Retina (tissue), 1 donor: ENCODE measurements at places on chromosomes 16 and 17.

GRCh38 chr16:30350134-30350871 is 4.8 kb downstream of the CD2BP2 start:
- no peak for DNase-seq

- no peak for DNase-seq
Observed at GRCh38 chr17:3636908-3637373, 381 bp downstream of the CTNS start.

DNA sequence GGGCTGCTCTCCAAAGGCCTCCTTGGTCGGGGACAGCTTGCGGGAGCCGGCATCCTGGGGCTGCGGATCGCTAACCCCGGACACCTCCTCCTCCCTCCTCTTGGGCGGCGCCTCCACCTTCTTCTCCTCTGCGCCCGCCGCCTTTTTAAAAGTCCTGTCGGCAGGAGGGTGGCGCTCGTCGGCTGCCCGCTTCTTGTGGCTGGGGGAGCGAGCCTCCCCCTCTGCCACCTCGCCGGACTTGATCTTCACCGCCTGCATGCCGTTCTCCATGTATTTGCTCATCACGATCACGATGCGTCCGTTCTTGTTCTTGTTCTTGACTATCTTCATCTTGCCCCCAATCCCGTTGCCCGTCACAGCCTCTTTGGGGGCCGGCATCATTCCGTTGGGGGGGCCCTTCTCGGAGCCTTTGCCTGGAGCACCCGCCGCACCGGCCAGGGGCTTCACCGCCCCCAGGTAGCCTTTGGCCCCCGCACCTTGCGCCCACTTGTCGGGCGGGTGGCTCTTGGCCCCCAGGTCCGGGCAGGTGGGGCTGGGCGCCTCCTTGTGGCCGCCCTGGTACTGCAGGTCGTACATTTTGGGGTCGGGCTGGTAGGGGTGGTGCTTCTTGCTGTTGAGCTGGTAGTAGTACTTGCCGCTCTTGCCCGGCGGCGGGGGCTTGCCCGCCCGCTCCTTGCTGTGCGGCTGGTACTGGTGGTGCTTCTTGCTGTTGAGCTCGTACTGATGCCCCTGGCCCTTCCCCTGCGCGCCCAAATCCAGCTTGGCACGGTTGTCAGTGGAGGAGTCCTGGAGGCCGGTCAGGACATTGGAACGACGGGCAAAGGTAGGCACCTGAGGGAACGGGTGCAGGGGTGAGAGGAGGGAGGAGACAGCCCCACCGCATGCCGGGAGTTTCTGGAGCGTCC is 4.4 kb downstream of the CBX4 start:
- peak; percentile 74 for DNase-seq

DNA sequence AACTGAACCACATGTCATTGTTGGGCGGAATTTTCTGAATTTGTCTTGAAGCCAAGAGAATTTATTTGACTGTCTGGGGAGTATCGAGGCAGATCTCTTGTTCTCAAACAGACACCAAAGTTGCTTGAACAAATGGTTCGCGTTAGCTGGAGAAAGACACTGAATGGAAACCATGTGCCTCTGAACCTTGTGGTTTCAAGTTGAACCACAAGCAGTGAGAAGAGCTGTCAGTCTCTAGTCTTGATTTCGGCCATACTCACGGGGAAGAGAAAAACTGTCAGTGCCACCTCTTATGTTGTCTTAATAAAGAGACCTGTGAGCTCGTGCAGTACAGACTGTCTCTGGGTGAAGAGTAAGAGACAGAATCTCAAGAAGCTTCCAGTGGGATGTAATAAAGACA is 886.5 kb upstream of the SOX9 start:
- no peak for DNase-seq

GRCh38 chr17:49404361-49404760 is 10.3 kb downstream of the PHB1 start:
- DNase-seq: no peak

DNA sequence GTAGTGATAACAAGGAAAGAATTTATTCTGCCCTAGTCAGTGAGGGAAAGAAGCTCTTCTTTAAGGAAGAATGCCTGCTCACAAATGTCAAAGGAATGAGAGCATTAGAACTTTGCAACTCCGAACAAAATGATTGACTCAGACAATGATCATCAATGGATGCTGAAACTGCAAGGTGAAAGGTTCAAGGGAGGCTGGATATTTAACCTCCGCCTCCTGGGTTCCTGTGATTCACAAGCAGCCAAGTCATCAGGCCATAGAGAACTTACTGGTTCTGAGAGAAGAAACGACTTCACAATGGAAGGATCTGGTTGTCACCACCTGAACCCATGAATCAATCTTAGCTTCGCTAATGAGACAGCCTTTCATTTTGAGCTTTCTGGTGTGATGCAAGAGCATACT is 16.0 kb upstream of the SCNN1B start:
- DNase-seq: no peak

GRCh38 chr17:74280093-74280513 is 6.1 kb downstream of the DNAI2 start:
- DNase-seq: no peak
